ENCODE measurements at places on chromosomes 7 and 10. TPM values are rescaled to one million over a fixed set of nuclear protein-coding genes. Genes with fewer than 3 reads are reported as not detected.

Gene NKX1-2
- total RNA-seq = not detected

Gene STOX1
- 2.5 TPM for total RNA-seq

Gene CYP26C1
- 0.27 TPM for total RNA-seq

Gene CDC14C
- not detected for total RNA-seq

Gene PPP1R3A
- total RNA-seq = 0.24 TPM

Gene SPDYE2B
- not detected for total RNA-seq

Gene GNAI1
- 32.1 TPM for total RNA-seq

Gene OR2A12
- not detected for total RNA-seq

Gene ABCB4
- total RNA-seq = not detected

Gene TMEM176B
- total RNA-seq = 69.4 TPM

Gene HABP2
- 0.77 TPM for total RNA-seq

Gene CC2D2B
- 1.6 TPM for total RNA-seq

Gene LEP
- total RNA-seq = not detected

Gene ATOH7
- total RNA-seq = not detected

Gene PTPRN2
- 6.8 TPM for total RNA-seq

Gene DRGX
- not detected for total RNA-seq

Gene GSAP
- 80.0 TPM for total RNA-seq

Gene RNF32
- 3.0 TPM for total RNA-seq

Gene LBX1
- not detected for total RNA-seq

Gene EN2
- not detected for total RNA-seq

Gene IGF2BP3
- total RNA-seq = 2.0 TPM

Gene DNAAF5
- total RNA-seq = 22.4 TPM

Gene PROSER2
- 18.0 TPM for total RNA-seq

Gene NRP1
- 127 TPM for total RNA-seq

Gene FLNC
- total RNA-seq = 11.7 TPM

Gene NAT16
- total RNA-seq = not detected

Gene GIMAP8
- 44.4 TPM for total RNA-seq

Gene MBL2
- total RNA-seq = not detected

Gene SMO
- total RNA-seq = 3.1 TPM

Gene SHH
- 7.3 TPM for total RNA-seq

Gene C10orf62
- total RNA-seq = not detected

Gene ADGRA1
- total RNA-seq = 0.38 TPM

Gene TMEM229A
- not detected for total RNA-seq

Gene SPOCK2
- 108 TPM for total RNA-seq

Gene GPR146
- 44.8 TPM for total RNA-seq

Gene NEURL1
- total RNA-seq = 0.95 TPM

Gene FOXI2
- not detected for total RNA-seq

Gene LIPM
- not detected for total RNA-seq

Gene IFT22
- total RNA-seq = 19.4 TPM

Gene MYOZ1
- total RNA-seq = 2.9 TPM

Gene OR2A1
- 0.15 TPM for total RNA-seq

Gene SPDYE2
- not detected for total RNA-seq

Gene LLCFC1
- total RNA-seq = not detected

Gene CCL26
- not detected for total RNA-seq

Gene CYP2W1
- total RNA-seq = not detected

Gene CHRM2
- total RNA-seq = 2.8 TPM

Gene ADAM12
- 0.92 TPM for total RNA-seq

Gene LRRN3
- 6.1 TPM for total RNA-seq

Gene IDI2
- not detected for total RNA-seq

Data from lower lobe of right lung (tissue), 2 donors.